ENCODE measurements at places on chromosomes 12 and 14. TPM values are rescaled to one million over a fixed set of nuclear protein-coding genes. Genes with fewer than 3 reads are reported as not detected.

Gene CLEC4E
- not detected for total RNA-seq

DNA sequence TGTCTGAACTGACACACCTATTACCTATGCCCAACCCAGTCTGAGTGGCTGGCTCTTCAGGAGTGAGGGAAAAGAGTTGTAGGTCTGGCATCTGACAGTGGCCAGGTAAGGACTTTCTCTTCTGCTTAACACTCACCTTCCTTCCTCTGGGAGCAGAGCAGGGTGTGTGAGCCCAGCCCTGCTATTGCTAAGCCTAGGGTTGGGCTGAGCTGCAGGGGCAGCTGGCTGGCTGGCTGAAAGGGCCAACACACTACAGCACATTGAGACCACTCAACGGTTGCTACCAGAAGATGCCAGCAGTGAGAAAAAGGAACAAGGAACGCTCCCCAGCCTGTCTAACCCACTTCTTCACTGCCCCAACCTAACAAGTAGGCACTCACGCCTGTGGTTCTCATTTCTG, 201.2 kb downstream of the DPF3 start:
- peaks cover 15% of the 10 kb centered on the region for H3K36me3 ChIP-seq
- no peaks in the 10 kb centered on the region for H3K27me3 ChIP-seq
- H3K27ac ChIP-seq = no peak overlapping the region
- H3K4me1 ChIP-seq = no peaks in the 10 kb centered on the region
- no peak overlapping the region for H3K4me3 ChIP-seq
- no peak for DNase-seq

Gene SLCO1C1
- not detected for total RNA-seq

Gene GPR162
- total RNA-seq = 11.8 TPM

Gene LMNTD1
- total RNA-seq = not detected

GRCh38 chr12:53234271-53234914, 2.4 kb upstream of the RARG start:
- no peaks in the 10 kb centered on the region for H3K36me3 ChIP-seq
- DNase-seq = no peak
- no peak overlapping the region for H3K27ac ChIP-seq
- peaks cover 8% of the 10 kb centered on the region for H3K27me3 ChIP-seq

DNA sequence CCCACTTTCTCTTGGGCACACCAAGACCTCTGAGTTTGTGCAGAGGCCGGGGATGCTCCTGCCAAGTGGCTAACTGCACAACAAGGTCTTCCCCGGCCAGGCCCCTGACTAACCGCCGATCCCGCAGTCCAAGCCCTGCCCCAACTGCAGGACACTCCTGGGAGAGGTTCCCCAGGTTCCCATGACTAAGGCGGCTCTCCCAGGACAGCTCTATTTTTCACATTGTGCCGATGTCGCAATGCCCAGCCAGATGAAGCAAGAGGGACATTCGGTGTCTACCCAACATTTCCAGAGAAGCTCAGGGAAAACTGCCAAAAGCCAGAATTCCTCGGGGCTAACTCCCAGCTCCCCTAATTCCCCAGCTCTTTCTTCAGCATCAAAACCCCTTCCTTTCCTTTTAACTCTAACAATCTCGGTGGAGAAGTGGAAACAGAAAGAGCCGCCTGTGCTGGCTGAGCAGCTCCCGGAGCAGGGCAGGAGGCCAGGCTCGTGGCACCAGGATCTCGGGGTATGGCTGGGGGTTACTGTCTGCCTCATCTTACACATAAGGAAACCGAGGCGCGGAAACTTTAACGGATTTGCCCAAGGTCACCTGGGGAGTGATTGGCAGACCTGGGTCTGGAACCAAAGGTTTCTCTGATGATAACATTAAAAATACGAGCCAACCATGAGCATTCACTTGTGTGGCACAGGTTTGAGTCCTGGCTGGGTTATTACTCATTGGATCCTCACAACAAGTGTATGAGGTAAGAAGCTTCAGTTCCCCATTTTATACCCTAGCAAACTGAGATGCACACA, 318.2 kb downstream of the BCL11B start:
- no peaks in the 10 kb centered on the region for H3K36me3 ChIP-seq
- H3K27ac ChIP-seq = no peak overlapping the region
- H3K4me1 ChIP-seq = no peaks in the 10 kb centered on the region
- DNase-seq = peak; percentile 79
- H3K27me3 ChIP-seq = no peaks in the 10 kb centered on the region
- H3K4me3 ChIP-seq = no peak overlapping the region

Gene SLC5A8
- not detected for total RNA-seq

Gene KERA
- not detected for total RNA-seq

Gene TFCP2
- 9.4 TPM for total RNA-seq

- no peak overlapping the region for H3K4me3 ChIP-seq
- no peaks in the 10 kb centered on the region for H3K4me1 ChIP-seq
- H3K27ac ChIP-seq = no peak overlapping the region
- no peak for DNase-seq
- H3K36me3 ChIP-seq = no peaks in the 10 kb centered on the region
These were observed 83.6 kb downstream of the WNK1 start for GRCh38 chr12:835754-836518.

- no peaks in the 10 kb centered on the region for H3K4me1 ChIP-seq
- DNase-seq = peak; percentile 36
- H3K36me3 ChIP-seq = no peaks in the 10 kb centered on the region
- H3K27ac ChIP-seq = no peak overlapping the region
- no peak overlapping the region for H3K4me3 ChIP-seq
- no peaks in the 10 kb centered on the region for H3K27me3 ChIP-seq
These were observed 26.9 kb downstream of the TBX3 start for GRCh38 chr12:114656906-114657596.

Gene LIN7A
- 9.5 TPM for total RNA-seq

Measured in fibroblast of lung (primary cell).